ENCODE measurements at places on chromosomes 16 and 17.
A peak's percentile ranks its signal among the peaks of the same experiment; 100 is the strongest.

GRCh38 chr17:9672266-9672665, 26.9 kb downstream of the USP43 start:
- DNase-seq = no peak

DNA sequence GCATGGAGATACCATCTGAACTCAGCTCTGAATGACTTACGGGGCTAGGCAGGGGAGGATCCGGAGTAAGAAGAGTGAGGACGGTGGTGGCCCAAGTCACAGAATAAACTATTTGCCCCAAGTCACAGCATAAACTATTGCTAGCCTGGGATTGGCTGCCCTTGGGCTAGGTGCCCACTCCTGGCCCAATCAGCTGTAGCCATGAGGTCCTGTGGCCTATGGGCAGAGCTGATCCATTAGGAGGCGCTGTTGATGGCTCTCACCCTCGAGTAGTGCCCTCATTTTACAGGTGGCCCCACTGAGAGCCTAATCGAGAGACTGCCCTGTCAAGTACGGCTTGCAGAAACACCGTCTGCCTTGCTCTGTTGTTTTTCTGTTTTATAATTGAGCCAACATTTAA, 62.3 kb upstream of the ZNF423 start:
- DNase-seq = no peak

GRCh38 chr16:73299346-73299745, 251.4 kb upstream of the ZFHX3 start:
- no peak for DNase-seq

GRCh38 chr16:66616592-66616991, 12.1 kb downstream of the CMTM3 start:
- DNase-seq = no peak

- DNase-seq = peak; percentile 95
These were observed at the start of gene HS3ST3A1 for GRCh38 chr17:13601776-13602551. Gene HS3ST3A1, minus strand, starts transcription at chr17:13601929. Its CDS starts 800 bp downstream, at chr17:13601129.

DNA sequence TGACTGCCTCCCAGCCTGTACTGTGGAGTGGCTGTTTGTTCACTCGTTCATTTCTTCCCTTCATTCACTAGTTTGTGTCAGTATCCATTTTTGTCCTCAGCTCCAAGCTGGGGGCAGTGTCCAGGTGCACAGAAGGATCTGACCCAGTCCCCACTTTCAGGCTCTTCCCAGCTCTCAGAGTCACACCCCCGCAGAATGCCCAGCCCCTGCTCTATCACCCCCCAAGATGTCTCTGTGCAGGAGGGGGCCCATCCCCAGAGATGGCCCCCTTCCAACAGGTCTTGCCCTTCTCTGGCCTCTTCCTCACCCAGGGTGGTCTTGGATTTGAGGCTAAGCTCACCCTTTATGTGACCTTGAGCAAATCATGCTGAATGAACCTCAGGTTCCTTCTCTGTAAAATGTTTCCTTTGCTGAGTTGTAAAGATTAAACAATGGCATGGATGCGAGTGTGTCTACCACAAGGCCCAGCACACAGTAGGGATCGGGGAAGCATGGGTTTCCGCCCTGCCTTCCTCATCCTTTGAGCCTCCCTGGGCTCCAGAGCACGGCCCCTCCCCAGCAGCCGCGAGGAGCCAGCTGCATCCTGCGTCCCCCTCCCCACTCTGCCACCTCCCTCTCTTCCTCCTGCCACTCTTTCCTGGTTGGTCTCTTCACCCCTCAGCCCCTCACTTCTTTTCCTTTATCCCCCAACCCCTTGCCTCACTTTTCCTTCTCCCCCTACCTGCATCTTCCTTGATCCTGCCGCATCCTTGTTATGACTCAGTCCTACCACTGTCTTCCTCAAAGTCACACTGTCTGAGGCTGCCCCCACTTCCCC, 2.8 kb downstream of the FBXL19 start:
- no peak for DNase-seq

GRCh38 chr16:87733190-87733589, 32.6 kb downstream of the KLHDC4 start:
- no peak for DNase-seq

GRCh38 chr17:44898768-44899073, 524 bp downstream of the EFTUD2 start:
- DNase-seq = no peak

DNA sequence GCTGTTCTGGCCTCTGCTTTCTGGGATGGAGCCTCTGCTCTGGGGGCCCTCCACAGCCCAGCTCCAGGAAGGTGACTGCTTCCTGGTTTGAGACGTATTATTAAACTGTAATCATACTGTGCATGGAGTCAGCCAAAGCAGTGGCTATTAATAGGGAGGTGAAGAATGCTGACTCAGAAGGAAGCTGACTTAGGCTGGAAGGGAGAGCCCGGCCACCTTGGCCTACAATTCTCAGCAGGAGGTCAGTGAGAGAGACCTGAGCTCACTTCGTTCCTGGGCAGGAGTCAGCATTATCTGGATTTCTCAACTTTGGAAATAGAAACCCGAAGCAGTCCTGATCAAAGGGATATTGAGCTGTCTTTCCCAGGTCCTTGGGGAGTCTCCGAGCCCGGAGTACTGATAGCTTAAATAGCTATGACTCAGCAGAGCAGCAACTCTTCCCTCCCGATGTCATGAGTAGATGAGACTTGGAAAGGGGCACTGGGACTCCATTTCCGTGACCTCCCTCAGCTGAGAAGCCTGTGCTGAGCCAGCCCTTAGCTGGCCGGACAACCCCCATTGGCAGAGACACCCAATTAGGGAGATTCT, 91.8 kb downstream of the YPEL2 start:
- no peak for DNase-seq

All from chondrocyte (in vitro differentiated cells).